ENCODE measurements at places on chromosomes 7 and 10. TPM values are rescaled to one million over a fixed set of nuclear protein-coding genes. Genes with fewer than 3 reads are reported as not detected.

Gene MUC12
- total RNA-seq, result 8.7 TPM

Gene PDE6C
- not detected for total RNA-seq

Gene DGKB
- total RNA-seq, result 0.11 TPM

Gene PNLIPRP1
- not detected for total RNA-seq

Gene CALML3
- total RNA-seq, result not detected

Gene DNAJC30
- 1.0 TPM for total RNA-seq

Gene INHBA
- 84.7 TPM for total RNA-seq

Gene KIF11
- 63.8 TPM for total RNA-seq

DNA sequence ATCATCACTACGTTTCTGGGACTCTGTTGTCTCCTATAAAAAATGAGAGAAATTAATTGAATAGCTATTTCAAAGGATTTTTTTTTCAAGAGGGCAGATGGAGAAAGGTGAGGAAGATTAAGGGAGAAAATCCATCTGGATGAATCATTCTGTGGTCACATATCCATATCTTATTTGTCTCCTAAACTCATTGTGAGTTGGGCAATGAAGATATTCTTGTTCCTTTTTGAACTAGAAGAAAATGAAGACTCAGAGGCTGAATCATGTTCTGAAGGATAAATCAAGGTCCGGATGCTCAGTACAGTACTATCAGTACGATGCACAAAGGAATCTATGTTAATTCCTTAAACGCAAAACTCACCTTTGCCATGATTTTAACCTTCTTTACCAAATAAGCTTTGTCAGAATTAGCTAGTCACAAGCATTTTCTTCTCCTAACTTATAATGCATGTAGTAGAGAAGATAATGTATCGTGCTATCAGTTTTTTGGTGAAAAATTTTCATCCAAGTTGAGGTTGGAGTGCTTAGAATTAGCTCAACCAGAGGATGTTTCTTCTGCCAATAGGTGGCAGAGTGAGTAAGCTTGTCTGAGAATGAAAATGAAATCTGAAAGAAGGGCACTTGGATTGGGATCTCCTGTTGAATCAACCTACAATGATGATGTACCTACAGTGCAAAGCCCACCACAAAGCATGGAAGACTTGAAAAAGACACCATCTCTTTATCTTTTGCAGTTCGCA, 446.9 kb downstream of the KIF20B start:
- peak; percentile 35 for DNase-seq

- DNase-seq, result no peak
Measured at GRCh38 chr7:105655067-105655466, 73.8 kb upstream of the EFCAB10 start.

GRCh38 chr7:112959276-112959675, 127.4 kb downstream of the GPR85 start:
- no peak for DNase-seq

DNA sequence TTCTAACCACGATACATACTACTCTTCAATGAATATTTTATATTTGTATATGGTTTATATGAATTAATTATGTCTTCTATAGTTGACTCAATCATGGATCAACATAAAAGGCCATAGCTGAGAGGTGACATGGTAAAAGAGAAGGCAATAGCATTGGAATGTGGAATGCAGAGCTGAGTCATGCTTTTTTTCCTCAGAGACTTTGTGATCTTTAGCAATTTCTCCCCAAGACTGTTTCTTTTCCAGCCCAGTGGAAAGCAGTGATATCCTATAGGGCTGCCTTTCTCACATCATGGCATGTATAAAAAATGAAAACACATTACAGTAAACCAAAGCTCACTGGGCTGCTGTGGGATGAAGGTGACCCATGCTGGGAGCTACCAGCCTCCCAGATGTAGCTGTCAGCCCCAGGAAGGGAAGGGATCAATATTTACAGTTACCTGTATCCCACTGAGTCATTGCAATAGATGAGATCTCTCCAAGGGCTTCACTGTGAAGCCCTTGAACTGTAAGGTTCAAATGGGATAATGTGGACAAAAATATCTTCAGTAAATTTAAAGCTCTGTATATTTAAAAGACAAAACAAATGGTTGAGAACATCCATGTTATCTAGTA, 30.2 kb downstream of the SLC39A12 start:
- peak; percentile 61 for DNase-seq

DNA sequence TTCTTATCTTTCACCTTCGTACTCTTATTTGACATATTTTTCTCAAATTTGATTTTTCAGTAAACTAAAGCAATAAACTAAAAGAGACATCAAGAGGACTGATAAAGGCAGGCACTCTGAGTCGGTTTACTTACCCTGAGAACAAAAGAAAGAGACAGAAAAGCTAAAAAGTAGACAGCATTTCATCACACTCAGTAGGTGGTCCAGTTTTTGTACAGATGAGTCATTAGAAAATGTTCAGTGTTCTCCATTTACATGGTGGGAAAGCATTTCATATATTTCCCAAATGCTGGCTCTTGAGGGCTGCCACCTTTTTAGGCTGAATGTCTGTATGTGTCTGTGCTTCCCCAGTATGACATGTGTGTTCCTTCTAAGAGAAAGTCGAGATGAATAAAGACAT, 52.7 kb downstream of the NHLRC2 start:
- DNase-seq, result peak; percentile 27

- no peak for DNase-seq
Measured at GRCh38 chr7:22594020-22594419, 94.0 kb upstream of the STEAP1B start.

GRCh38 chr10:43294241-43294658, 27.4 kb upstream of the RASGEF1A start:
- no peak for DNase-seq

DNA sequence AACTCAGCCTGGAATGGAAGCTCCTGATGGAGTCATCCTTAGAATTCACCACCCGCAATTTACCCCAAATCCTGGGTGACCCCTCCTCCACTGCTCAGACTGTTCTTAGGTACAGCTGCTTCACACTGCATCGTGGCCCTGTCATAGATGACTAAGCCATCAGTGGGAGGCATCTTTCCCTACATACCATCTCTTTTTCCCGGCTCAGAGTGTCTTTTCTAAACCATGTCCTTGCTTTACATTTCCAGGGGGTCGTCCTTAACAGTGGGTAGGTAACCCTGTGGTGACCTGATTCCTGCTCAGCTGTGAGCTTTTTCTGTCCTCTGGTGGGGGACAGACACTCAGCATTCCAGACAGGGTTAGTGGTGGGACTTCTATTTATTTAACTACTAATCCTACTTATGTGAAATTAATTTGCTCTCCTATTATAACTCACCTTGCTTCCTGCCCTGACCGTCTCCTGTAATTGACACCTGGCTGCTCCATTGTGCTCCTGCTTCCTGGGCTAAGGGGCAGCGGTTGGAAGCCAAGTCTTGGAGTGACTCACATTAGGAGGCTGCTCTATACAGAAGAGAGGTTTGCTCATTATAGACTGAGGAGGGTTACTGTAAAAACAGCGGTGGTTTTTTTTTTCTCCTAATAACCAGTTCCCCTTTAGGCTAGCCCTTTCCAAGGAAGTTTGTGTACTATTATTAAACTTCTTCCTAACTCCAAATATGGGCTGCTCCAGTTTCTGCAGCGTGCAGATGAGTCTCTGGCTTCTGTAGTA, 40.6 kb downstream of the PYROXD2 start:
- peak; percentile 73 for DNase-seq

GRCh38 chr7:74000489-74001149, 27.4 kb upstream of the ELN start:
- DNase-seq, result no peak

DNA sequence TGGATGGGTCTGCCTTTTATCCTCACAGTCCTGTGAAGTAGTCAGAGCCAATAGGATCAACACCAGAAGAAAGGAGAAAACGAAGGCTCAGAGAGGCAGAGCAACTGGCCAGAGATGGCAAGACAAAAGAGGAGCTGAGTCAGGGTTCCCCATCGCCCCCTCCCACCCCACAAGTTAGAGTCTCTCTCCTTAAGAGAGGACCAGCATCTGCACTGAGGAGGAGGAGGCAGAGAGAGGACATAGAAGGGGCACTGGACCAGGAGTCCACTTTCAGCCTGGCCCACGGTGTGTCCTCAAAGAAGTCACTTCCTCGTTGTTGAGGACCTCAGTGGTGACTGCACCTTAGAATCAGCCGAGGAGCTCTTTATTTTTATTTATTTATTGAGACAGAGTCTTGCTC, 11.6 kb downstream of the SPOCK2 start:
- DNase-seq, result no peak

DNA sequence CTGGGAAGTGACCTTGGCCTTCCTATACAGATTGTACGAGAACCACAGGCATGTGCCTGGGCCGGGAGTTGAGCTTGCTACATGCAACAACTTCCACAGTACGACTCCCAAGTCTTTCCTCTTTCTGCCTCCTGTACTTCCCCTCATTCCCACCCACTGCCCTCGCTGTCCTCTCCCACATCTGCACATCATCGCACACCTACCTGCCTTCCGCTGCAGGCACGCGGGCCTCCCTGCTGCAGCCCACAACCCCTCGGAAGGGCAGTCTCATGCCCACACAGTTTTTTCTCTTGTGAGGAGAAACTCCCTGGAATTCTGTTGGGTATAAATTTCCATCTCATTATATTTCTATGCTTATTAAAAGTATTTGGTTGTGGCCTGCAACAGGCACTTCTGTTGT, 117.2 kb downstream of the ACTR3B start:
- DNase-seq, result no peak

DNA sequence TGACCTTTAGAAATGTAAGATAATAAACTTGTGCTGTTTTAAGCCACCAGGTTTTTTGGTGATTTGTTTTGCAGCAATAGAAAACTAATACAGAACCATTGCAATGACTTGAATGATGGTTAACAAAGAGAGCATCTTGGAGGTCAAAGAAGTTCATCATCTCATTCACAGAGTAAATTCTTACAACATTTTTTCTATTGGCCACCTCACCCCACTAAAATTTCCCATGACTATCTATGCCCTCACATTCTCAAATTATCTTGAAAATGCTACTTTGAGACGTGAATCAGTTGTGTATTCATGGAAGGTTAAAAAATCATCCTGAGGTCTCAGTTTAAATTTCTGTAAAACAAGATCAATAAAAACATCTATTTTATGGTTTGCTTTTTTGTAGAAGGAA, 754.2 kb downstream of the SORCS1 start:
- DNase-seq, result no peak

DNA sequence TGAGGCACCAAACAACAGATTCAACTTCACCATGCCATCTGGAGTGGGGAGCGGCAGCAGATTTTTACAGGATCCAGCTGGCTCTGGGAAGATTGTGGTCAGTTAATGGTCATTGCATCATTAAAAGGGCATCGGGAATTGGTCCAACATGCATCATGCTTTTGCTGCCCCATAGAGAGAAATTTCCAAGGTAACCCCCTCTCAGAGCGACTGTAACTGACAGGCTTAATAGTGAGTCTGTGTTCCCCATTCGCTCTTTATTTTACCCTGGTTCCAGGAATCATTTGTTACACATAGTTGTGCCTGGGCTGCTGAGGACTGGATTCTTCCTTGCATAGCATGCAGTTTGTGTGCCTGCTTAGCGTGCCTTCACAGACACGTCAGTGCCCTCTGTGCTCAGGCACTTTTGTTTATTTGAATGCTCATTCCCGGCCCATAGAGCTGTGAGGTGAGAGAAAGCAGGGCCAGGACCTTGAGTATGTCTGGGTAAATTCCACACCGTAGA, 49.9 kb downstream of the CDHR3 start:
- peak; percentile 89 for DNase-seq

DNA sequence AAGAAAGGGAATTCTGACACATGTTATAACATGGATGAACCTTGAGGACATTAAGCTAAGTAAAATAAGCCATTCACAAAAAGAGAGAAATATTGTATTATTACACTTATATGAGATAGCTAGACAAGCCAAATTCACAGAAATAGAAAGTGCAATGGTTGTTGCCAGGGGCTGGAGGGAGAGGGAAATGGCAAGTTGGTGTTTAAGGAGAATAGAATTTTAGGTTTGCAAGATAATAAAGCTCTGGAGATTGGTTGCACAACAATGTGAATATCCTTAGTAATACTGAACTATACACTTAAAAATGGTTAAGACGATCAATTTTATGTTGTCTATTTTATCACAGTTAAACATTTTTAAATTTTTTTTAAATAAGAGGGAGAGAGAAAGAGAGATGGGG, 25.0 kb upstream of the ADD3 start:
- no peak for DNase-seq

Data from Daoy (cell line).